ENCODE measurements at places on chromosomes 7 and 10. TPM values are rescaled to one million over a fixed set of nuclear protein-coding genes. Genes with fewer than 3 reads are reported as not detected.

DNA sequence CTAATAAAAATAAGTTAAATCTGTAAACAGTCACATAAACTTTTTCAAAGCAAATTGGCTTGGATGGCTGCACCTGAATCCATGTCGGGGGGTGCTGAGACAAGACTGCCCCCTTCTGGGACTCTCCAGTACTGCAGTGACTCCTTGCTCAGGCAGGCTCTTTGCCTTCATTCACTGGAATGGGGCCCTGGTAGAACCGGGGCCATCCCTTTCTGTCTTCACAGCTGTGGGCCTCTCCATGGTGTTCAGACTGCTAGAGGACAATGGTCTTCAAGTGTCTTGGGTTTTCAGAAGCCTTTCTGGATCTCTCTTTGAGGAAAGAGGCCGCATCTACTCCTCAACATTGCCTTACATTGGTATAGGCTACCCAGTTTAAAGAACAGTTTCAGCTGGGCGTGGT lies 16.1 kb upstream of the IMPDH1 start:
- DNase-seq, result no peak

DBNL gene
- 82.7 TPM for polyA plus RNA-seq

SP8 gene
- not detected for polyA plus RNA-seq

GRCh38 chr10:71880425-71881306 lies 29.6 kb upstream of the PSAP start:
- DNase-seq, result no peak

PTF1A gene
- not detected for polyA plus RNA-seq

GRCh38 chr10:131790021-131790420 lies 110.8 kb upstream of the PPP2R2D start:
- DNase-seq, result no peak

ARHGEF35 gene
- 27.6 TPM for polyA plus RNA-seq

DNA sequence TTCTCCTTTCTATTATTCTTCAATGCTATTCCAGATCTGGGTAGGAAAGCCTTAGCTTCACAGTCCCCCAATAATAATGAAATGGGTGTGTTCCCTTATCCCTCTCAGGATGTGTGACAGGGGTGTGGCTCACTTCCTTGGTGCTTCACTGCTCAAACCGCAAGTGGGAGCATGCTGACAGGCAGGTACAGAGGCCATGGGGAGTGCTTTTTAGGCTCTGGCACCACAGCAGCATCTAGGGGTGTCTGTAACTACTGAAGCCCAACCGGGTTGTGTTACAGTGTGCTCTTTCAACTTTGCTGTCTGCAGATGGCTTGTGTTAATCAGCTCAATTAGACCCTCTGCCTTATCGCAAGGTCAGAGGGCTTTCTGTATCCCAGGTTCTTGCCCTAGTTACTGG lies 79.4 kb upstream of the CYP2C9 start:
- no peak for DNase-seq

MMP21 gene
- polyA plus RNA-seq, result 0.39 TPM

DNA sequence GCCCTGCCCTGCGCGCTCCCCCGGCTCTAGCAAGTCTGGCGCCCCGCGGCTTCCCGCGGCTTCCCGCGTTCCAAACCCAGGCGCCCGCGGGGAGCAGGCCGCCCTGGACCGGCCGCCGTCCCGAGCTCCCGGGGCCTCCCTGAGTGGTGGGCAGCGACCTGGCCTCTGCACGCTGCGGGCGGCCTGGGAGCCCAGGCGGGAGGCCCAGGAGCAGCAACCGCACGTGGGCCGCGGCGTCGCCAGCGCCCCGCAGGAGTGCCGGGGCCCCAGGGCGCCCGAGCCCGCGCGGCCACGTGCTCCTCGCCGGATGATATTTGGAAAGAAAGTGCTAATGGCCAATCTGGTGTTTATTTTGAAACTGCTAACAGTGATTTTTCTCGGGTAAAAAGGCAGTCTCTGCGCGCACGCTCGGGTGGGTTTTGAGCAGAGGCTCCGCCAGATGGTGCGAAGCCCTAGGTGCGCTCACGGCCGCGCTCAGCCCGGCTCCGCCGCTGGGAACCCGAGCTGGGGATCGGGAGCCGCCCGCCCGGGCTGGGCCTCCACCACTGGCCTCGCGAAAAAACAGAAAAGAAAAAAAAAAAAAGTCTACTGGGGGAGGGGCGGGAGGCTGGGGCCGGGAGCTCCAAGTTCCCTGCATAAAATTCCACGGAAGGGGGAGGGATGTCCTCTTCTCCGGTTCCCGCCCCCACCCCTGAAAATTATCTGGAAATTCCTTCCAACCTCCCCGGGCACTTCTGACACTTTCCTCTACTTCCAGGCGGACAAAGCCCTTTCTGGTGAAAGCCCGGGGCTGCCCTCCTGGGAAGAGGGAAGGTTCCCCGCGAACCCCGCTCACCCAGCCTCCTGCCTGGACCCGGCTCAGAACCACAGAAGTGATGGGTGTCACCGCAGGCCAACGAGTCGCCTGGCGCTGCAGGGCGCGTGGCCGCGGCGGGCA lies 4.3 kb downstream of the EBF3 start:
- no peak for DNase-seq

DNA sequence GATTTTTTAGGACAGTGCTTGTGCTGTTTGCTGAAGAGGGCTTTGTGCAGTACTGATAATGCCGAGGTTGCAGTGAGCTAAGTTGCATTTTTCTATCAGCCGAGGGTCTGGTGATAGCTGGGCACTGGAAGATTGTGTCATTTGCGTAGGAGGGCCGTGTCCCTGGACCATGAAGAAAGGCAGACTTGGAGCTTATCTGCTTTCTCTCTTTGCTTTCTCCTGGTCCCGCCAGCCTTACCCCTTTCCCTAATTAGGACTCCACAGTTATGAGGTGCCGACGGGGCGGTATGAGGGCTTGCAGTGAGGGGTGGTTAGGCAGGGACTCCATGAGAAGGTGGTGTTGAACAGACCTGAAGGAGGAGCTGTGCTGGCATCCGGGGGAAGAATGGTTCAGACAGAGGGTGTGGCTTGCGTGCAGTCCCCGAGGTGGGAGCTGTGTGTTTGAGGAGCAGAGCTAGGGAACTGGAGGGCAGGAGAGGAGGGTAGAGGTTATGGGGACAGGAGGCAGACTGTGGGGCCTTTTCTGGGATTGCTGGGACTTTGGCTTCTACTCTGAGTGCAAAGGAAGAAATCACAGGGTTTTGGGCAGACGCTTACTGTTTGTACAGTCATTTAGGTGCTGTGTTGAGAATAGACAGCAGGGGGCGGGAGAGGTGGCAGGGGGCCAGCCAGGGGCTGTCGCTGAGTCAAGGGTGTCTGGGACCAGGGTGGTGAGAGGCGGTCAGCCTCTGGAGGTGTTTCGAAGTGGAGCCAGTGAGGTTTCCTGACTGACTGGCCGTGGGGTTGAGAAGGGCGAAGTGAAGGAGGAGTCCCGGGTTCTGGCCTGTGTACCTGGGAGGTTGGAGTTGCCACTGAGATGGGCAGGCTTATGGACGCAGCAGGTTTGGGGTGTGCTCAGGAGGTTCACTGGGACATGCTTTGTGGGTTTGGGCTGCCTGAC lies 43.4 kb downstream of the PRF1 start:
- no peak for DNase-seq

DYNC1I1 gene
- 0.67 TPM for polyA plus RNA-seq
